ENCODE measurements at places on chromosomes 5 and 9. TPM values are rescaled to one million over a fixed set of nuclear protein-coding genes. Genes with fewer than 3 reads are reported as not detected.

DNA sequence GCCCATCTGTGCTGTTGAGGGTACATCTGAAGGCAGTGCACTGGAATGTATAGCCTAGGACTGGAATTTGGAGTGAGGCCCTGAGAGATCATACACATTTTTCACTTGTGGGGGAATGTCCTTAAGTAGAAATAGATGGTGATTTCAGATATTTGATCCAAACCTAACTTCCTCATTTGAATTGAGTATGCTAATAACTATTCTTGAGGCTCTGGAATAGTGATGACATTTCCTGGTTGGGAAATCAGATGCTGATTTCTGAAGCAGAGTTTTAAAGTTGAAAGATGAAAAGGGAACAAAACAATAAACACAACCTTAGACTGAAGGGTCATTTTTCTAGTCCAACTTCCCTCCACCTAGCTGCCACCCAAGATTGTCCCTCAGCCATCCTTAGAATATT is 163.0 kb upstream of the CCDC152 start:
- H3K4me1 ChIP-seq, result peaks cover 70% of the 10 kb centered on the region
- H3K4me3 ChIP-seq, result no peak overlapping the region
- DNase-seq, result no peak

- no peak for DNase-seq
- H3K27me3 ChIP-seq, result no peaks in the 10 kb centered on the region
- no peak overlapping the region for H3K4me3 ChIP-seq
- peaks cover 66% of the 10 kb centered on the region for H3K4me1 ChIP-seq
Observed at GRCh38 chr5:72441862-72442540, 65.2 kb downstream of the ZNF366 start.

The IL7R gene
- total RNA-seq, result 0.66 TPM

DNA sequence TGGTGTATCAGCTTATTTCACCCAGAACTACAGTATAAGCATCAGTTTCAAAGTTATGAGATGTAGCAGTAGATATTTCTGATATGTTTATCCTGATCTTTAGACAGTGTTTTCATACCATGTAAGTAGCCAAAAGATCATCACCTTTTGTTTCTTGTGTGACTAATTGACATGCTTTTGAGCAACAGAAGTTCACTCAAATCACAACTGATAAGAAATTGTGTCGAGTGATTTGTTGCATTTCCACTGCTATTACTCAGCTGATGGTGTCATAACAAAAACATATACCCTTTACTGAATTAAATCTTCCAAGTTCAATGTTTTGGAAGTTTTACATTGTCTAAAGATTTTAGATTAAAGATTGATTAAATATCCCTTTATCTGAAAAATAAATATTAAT is 324.5 kb downstream of the TUSC1 start:
- H3K27ac ChIP-seq, result no peak overlapping the region
- no peaks in the 10 kb centered on the region for H3K36me3 ChIP-seq
- H3K27me3 ChIP-seq, result no peaks in the 10 kb centered on the region
- no peaks in the 10 kb centered on the region for H3K4me1 ChIP-seq

The GRM6 gene
- not detected for total RNA-seq

The PIP5KL1 gene
- 0.85 TPM for total RNA-seq

- no peaks in the 10 kb centered on the region for H3K27me3 ChIP-seq
- H3K36me3 ChIP-seq, result no peaks in the 10 kb centered on the region
- peak overlapping the region; percentile 66 for H3K27ac ChIP-seq
- H3K4me3 ChIP-seq, result peak overlapping the region; percentile 2
- peak; percentile 67 for DNase-seq
Observed at GRCh38 chr9:14428781-14429230, 114.9 kb upstream of the NFIB start.

- DNase-seq, result no peak
- peak overlapping the region; percentile 53 for H3K27ac ChIP-seq
- H3K27me3 ChIP-seq, result no peaks in the 10 kb centered on the region
Observed at GRCh38 chr9:88657893-88658292, 122.9 kb downstream of the NXNL2 start.

All from left ventricle myocardium inferior (tissue), 1 donor.